ENCODE measurements at places on chromosomes 11 and 22.

- no peak for DNase-seq
Observed at GRCh38 chr11:106998916-106999188, 19.4 kb downstream of the GUCY1A2 start.

- no peak for DNase-seq
Observed at GRCh38 chr11:77503006-77503405, 29.1 kb upstream of the PAK1 start.

DNA sequence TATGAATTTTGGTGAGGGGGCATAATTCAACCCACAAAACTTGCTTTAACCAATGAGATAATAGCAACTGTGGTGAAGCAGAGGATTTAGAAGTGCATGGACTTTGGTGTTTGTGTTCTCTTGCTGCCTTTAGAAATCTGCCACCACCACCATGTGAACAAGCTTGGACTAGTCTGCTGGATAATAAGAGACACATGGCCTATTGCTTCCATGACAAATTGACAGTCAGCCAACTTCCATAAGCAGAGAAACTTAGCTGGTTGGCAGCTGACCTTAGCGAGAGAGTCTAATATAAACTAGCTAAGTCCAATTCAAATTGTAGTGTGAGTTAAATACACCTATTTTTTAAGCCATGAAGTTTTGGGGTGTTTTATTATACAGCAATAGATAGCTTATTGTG is 482.1 kb upstream of the ANO5 start:
- no peak for DNase-seq

DNA sequence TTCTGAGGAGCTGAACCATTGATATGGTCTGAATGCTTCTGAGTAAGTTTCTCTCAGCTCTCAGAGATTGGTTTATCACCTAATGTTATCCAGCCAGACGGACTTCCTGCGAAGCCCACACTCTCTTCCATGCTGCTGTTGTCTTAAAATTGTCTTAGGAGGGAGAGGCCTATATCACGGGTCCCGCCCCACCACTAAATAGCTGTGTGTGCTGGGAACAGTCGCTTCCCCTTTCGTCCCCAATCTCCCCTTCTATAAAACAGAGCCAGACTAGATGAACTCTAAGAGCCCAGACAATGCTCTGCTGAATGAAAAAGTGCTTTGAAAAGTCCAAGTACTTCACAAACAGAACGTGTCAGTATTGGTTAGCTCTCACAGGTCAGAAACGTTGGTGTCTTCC is 81.4 kb upstream of the AKIP1 start:
- DNase-seq, result no peak

DNA sequence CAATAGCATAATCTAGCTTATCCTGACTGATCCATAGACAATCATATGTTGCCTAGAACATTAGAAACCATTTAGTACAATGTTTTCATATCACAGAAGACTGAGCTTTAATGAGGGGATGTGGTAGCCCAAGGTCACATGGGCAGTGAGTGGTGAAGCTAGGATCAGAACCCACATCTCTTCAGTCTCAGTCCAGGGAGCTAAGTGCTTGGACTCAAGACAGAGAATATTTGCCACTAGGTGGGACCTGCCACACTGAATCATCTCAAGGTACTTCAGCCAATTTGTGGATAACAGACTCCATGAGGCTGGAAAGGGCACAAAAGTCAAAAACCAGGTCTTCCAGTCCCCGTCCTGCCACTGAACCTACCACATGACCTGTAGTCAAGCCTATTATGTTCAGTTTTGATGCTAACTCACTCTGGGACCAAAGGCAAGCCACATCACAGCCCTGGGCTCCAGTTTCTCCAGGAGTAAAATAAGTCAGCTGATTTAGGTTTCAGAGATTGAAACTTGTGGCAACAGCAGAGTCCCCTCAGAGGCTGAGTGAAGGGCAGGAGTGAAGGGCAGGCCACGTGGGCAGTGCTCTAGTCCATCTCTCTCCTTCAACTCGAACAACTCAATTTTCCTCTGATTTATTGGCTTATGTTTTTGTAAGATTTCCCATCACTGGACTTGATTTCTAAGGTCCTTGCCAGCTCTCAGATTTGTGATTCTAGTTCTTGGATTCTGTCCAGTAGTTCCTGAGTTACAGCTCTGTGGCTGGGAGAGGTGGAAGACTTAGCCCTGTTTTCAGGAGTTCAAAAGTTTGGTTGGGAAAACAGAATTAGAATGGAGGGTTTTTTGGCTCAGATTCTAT is 84.6 kb upstream of the PHOX2A start:
- DNase-seq, result no peak

DNA sequence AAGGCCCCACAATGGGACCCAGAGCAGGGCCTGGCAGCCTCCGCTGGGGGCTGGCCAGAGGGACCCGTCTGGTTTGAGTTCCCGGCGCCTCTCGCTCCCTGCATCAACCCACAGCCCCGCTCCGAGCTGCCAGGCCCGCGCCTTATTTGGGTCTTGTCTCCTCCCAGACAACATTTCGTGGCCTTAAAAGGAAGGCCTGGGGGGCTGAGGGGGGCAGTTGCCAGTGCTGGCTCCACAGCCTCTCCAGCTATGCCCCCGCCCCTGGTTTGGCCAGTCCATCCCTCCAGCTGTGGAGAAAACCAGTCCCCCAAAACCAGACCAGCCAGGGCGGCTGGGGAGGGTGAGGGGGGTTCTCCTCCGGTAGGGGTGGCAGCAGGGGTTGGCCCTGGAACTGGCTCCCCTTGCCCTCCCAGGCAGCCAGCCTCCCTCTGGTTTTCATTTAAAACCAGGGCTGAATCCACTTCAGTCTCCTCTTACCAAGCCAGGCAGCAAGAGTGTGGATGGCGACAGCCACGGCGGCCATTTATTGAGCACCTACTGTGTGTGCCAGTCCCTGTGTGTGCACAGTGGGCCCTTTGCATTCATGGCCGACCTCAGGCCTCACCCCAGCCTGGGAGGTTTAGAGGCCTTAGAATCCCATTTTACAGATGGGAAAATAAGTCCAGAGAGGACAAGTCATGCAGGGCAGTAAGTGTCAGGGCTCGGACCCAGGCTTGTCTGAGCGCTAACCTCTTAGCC is 18.6 kb downstream of the EMID1 start:
- no peak for DNase-seq

GRCh38 chr22:38401336-38402084 is 53.5 kb downstream of the KCNJ4 start:
- DNase-seq, result no peak

- DNase-seq, result no peak
Observed at GRCh38 chr11:17459236-17459896, 17.3 kb downstream of the ABCC8 start.

GRCh38 chr11:77726524-77726923 is 88.9 kb upstream of the CLNS1A start:
- no peak for DNase-seq

GRCh38 chr11:123035831-123036230 is 26.1 kb downstream of the HSPA8 start:
- no peak for DNase-seq

DNA sequence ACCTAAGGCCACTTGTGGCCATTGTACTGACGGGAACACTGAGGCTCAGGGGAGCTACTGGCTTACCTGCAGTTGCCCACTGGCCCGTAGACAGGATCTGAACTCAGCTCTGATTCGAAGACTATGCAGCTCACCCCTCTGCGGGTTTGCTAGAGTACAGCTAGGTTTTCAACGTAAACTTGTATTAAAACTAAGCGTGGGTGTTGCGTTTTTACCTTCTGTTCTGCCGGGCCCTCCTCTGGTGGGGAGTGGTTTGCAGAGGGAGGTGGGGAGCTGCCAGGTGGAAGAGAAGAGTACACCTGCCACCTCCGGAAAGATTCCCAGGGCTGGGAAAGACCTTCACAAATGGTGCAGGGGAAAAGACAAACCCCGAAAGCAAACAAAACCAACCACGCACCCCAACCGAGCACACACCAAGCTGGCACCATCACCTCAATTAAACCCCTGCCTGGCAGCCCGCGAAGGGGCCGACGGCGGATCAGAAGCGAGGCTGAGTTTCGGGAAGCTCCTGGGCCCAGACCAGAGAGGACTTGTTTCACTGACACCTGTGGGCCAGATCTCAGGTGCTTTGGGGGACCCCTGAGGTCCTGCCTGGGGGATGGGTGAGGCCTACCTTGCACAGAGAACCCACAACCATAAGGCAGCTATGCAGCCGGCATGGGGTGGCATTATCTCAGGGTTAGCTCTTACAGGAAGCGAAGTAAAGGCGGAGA is 37.7 kb downstream of the SHISAL1 start:
- no peak for DNase-seq
